Upper lobe of right lung (tissue), 1 donor: ENCODE measurements at places on chromosomes 2 and 18. TPM values are rescaled to one million over a fixed set of nuclear protein-coding genes. Genes with fewer than 3 reads are reported as not detected.

The ABHD1 gene
- total RNA-seq, result 0.35 TPM

The TMEM163 gene
- 34.6 TPM for total RNA-seq

The SERPINB11 gene
- total RNA-seq, result not detected

The COLEC11 gene
- total RNA-seq, result 1.5 TPM

The FIGN gene
- total RNA-seq, result 6.5 TPM

The EGR4 gene
- total RNA-seq, result not detected

The EFEMP1 gene
- total RNA-seq, result 301 TPM

The EVA1A gene
- total RNA-seq, result 41.9 TPM

The CERKL gene
- total RNA-seq, result 0.29 TPM

The KIF3C gene
- 6.5 TPM for total RNA-seq

The DSG2 gene
- 34.2 TPM for total RNA-seq

The MGAT4A gene
- 85.8 TPM for total RNA-seq

The FOXI3 gene
- not detected for total RNA-seq

- H3K4me1 ChIP-seq, result peaks cover 5% of the 10 kb centered on the region
- H3K4me3 ChIP-seq, result no peak overlapping the region
- no peak for DNase-seq
- no peak overlapping the region for H3K27ac ChIP-seq
Observed at GRCh38 chr2:197092431-197092830, 165.9 kb upstream of the PGAP1 start.

- peak; percentile 62 for DNase-seq
- H3K4me3 ChIP-seq, result no peak overlapping the region
- no peaks in the 10 kb centered on the region for H3K27me3 ChIP-seq
- no peak overlapping the region for H3K27ac ChIP-seq
Observed at GRCh38 chr2:4354678-4355077, 651.3 kb downstream of the DCDC2C start.

DNA sequence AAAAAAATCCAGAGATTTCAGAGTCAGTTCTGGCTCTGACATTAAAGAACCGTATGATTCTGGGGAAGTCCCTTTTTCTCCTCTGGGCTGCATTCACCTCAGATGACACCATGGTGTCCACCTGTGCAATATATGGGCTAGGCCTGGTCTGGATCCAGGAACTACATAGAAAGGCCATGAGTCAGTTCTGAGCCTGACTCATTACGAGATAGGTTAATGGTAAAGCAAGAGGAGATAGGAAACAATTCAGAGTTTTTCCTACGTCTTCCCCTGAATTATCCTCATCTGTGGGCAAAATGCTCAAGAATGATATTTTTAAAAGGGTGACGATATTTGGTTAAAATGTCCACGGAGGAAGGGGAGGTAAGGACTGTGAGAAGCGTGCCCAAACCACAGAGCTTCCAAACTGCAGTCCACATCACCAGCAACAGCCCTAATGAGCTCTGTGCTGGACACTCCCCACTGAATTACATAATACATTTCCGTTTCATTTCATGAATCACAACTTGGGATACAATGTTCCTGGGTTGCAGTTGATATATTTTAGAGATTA lies 180.1 kb upstream of the OSR1 start:
- DNase-seq, result no peak
- no peaks in the 10 kb centered on the region for H3K27me3 ChIP-seq
- no peak overlapping the region for H3K27ac ChIP-seq
- no peak overlapping the region for H3K4me3 ChIP-seq

GRCh38 chr2:207468488-207468887 lies 61.3 kb upstream of the CREB1 start:
- H3K27me3 ChIP-seq, result no peaks in the 10 kb centered on the region
- no peaks in the 10 kb centered on the region for H3K36me3 ChIP-seq
- no peak overlapping the region for H3K4me3 ChIP-seq
- H3K27ac ChIP-seq, result no peak overlapping the region

- no peaks in the 10 kb centered on the region for H3K4me1 ChIP-seq
- H3K27ac ChIP-seq, result no peak overlapping the region
- no peaks in the 10 kb centered on the region for H3K36me3 ChIP-seq
- no peak for DNase-seq
- no peak overlapping the region for H3K4me3 ChIP-seq
Observed at GRCh38 chr2:3078684-3079083, 298.9 kb downstream of the EIPR1 start.

DNA sequence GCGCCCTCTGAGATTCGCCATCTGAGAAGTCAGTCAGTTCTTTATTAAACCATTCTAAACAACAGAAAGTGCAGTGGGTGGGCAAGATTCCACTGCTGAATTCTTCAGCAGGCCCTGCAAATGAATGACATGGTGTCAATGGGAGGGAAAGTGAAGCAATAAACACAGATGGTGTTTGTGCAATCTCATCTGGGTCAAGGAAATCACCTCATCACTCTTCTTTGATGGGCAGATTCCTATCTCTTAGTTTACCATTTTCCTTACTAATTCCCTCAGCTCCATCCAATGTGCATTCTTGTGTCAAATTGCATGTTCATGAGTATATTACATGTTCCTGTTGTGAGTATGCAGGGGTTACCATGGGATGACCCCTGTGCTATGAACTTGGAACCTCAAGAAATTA lies 100.7 kb upstream of the CYP1B1 start:
- peak overlapping the region; percentile 58 for H3K27ac ChIP-seq
- H3K27me3 ChIP-seq, result no peaks in the 10 kb centered on the region
- H3K4me1 ChIP-seq, result peaks cover 28% of the 10 kb centered on the region
- H3K4me3 ChIP-seq, result no peak overlapping the region
- H3K36me3 ChIP-seq, result no peaks in the 10 kb centered on the region

DNA sequence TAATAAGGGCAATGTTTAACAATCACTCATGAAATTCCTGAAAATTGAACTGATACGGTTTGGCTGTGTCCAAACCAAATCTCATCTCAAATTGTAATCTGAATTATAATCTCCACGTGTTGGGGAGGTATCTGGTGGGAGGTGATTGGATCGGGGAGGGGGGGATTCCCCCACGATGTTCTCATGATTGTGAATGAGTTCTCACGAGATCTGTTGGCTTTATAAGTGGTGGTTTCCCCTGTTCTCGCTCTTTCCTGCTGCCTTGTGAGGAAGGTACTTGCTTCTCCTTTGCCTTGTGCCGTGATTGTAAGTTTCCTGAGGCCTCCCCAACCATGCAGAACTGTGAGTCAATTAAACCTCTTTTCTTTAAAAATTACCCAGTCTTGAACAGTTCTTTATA lies 34.0 kb upstream of the SKOR2 start:
- DNase-seq, result no peak
- H3K36me3 ChIP-seq, result no peaks in the 10 kb centered on the region
- no peaks in the 10 kb centered on the region for H3K27me3 ChIP-seq

DNA sequence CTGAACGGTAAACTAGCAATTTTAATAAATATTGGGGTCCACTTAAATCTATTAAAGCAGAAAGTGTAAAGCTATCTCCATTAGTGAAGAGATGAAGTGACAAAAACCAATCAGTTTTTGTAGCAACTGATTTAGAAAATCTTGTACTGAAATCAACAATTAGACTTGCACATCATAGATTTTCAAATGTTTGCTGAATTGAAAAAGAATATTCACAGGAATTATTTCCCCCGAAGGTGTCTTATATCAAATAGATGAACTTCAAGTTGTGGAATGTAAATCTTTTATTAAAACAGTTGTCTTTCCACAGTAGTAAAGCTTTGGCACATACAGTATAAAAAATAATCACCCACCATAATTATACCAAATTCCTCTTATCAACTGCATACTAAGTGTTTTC lies 48.7 kb downstream of the ATIC start:
- H3K27ac ChIP-seq, result no peak overlapping the region
- H3K27me3 ChIP-seq, result no peaks in the 10 kb centered on the region
- H3K4me1 ChIP-seq, result no peaks in the 10 kb centered on the region
- no peak overlapping the region for H3K4me3 ChIP-seq

DNA sequence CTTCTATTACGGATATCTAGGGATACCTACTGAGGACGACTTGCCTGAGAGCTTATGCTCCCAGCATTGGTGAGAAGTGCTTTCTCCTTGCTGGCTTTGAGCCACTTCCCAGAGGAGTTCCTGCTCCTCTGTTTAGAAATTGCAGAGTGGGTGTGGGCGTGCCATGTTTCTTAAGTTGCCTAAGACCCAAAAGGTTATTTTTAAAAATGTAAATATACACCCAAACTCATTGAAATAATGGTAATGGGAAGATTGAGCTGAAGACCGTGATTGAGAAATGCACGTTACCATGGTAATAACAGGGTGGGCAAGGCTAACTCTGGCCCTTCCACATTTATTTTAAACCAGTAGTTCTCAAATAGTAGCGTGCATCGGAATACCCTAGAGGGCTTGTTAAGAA lies 17.2 kb upstream of the TMEM200C start:
- no peaks in the 10 kb centered on the region for H3K4me1 ChIP-seq
- H3K27ac ChIP-seq, result no peak overlapping the region
- H3K27me3 ChIP-seq, result no peaks in the 10 kb centered on the region
- DNase-seq, result no peak
- H3K4me3 ChIP-seq, result no peak overlapping the region

DNA sequence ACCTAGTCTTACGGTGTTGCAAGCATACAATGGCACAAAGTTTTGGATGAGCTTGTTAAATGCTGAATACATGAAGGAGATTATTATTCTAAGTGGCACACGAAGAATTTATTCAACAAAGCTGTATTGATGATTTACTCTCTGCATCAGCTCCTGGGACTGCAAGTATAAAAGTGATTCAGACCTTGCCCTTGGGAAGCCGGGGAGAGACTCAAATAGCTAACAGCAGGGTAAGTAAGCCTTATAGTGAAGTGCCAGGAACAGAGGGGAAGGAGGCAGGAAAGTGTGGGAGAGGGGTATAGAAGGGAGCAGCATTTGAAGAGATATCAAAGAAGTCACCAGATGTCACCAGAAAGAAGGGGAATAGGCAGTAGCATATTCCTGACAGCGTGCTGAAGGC lies 115.4 kb downstream of the MCFD2 start:
- H3K4me3 ChIP-seq, result no peak overlapping the region
- H3K27ac ChIP-seq, result no peak overlapping the region
- H3K27me3 ChIP-seq, result no peaks in the 10 kb centered on the region
- H3K36me3 ChIP-seq, result no peaks in the 10 kb centered on the region
- DNase-seq, result no peak
- peaks cover 3% of the 10 kb centered on the region for H3K4me1 ChIP-seq

GRCh38 chr18:35777039-35777438 lies 195.4 kb upstream of the RMP24 start:
- H3K4me1 ChIP-seq, result no peaks in the 10 kb centered on the region
- H3K27me3 ChIP-seq, result peaks cover 4% of the 10 kb centered on the region
- H3K27ac ChIP-seq, result no peak overlapping the region
- H3K4me3 ChIP-seq, result no peak overlapping the region
- H3K36me3 ChIP-seq, result no peaks in the 10 kb centered on the region
- no peak for DNase-seq

GRCh38 chr2:169980001-169980400 lies 152.7 kb downstream of the UBR3 start:
- H3K27ac ChIP-seq, result no peak overlapping the region
- no peak for DNase-seq
- no peaks in the 10 kb centered on the region for H3K4me1 ChIP-seq
- H3K36me3 ChIP-seq, result peaks cover 8% of the 10 kb centered on the region
- H3K4me3 ChIP-seq, result no peak overlapping the region
- H3K27me3 ChIP-seq, result no peaks in the 10 kb centered on the region

DNA sequence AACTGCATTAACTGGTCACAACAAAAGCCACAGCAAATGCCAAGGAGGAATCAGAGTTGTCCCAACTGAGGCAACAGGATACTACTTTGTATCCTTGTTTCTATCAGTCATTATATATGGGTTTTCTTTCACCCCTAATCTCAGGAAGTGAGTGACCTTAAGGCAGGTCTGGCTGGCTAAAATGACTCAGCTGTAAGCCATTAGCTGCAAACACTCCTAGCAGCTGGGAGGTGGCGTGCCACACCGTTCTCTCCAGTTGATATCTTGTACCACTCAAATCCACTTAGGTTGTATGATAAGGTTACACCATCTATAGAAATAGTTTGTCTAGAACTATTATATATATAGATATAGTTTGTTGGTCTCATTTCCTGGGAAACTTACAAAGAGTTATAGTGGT lies 171.1 kb upstream of the MC4R start:
- no peak overlapping the region for H3K27ac ChIP-seq
- H3K4me1 ChIP-seq, result no peaks in the 10 kb centered on the region
- H3K36me3 ChIP-seq, result no peaks in the 10 kb centered on the region
- DNase-seq, result no peak

DNA sequence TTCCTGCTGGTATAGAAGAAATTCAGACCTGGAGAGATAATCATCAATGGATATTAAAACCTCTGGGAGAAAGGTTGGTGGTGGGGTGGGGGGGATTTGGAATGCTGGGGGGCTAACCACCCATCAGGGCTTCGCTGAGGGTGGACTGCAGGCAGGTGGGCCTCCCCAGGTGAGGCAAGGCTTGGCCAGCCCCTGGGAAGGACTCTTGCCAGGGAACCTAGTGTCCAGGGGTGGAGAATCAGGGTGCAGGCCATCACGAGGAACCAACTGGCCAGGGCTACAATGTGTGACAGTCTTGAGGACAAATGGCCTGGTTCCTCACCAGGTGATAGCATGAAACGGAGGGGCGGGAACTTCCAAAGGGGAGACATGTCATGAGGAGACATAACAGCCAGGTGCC lies 11.8 kb downstream of the RAB11FIP5 start:
- H3K27me3 ChIP-seq, result no peaks in the 10 kb centered on the region
- no peak overlapping the region for H3K4me3 ChIP-seq
- H3K27ac ChIP-seq, result no peak overlapping the region
- DNase-seq, result no peak
- peaks cover 9% of the 10 kb centered on the region for H3K4me1 ChIP-seq
